ENCODE measurements at places on chromosomes 1 and 21.

GRCh38 chr1:85048296-85049064 is at the start of gene MCOLN3:
Gene MCOLN3 (minus strand): TSS chr1:85048500. CDS start chr1:85045360, 3,140 bp downstream.
- no peak for DNase-seq

GRCh38 chr1:181141431-181141910 is 53.0 kb downstream of the IER5 start:
- no peak for DNase-seq

DNA sequence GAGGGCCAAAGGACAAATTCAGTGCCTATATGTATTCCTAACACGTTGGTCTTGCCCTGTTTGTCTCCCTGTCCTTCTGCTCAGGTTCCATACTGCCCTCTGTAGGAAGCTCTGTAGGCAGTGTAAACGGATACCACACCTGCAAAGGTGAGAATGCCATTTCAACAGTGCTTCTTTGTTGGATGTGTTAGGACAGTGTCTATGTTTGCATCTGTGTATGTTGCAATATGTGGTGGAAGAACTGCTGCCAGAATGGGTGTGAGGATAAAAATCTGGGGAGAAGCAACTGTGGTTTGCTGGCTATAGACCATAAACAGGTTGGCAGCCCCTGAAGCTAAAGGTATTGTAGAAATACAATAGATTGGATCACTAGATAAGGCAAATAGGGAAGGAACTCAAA is 113.1 kb upstream of the BMP8A start:
- DNase-seq = peak; percentile 89

DNA sequence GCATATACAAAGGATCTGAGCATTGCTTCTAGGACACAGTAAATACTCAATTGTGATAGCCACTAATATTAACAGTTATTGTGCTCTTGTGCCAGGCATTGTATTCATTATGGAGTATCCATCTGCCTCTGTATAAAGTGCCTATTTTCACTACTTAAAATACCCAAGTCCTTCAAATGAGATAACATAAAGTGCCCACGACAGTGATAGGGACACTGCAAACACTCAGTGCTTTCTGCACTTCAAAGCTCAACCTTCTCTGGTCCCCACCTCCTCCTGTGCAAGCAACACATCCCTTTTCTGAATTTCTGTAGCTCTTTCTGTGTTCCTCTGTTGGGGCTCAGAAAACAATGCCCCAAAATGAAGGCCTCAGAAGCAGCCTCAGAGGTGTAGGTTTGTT is 6.6 kb upstream of the DDAH1 start:
- no peak for DNase-seq

DNA sequence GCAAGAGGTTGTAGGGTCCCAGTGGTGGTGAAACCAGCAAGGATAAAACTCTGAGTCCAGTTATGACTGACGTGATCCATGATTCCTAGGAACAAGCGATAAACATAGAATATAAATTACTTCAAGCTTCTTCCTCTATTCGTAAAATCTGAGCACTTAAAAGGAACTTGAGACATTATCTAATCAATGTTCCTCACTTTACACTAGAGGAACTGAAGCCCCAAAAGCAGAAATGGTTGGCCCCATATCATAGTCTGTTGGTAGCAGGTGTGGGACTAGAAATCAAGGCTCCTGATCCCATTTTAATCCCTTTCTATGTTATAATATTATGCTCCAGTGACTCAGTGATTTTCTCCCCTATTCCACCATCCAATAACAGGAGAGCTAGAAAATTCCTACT is 21.9 kb upstream of the MNDA start:
- DNase-seq = no peak

GRCh38 chr1:109634771-109635750 is 15.4 kb downstream of the AMPD2 start:
- DNase-seq = no peak

- peak; percentile 64 for DNase-seq
Observed at GRCh38 chr1:241518476-241519307, 863 bp downstream of the FH start.

DNA sequence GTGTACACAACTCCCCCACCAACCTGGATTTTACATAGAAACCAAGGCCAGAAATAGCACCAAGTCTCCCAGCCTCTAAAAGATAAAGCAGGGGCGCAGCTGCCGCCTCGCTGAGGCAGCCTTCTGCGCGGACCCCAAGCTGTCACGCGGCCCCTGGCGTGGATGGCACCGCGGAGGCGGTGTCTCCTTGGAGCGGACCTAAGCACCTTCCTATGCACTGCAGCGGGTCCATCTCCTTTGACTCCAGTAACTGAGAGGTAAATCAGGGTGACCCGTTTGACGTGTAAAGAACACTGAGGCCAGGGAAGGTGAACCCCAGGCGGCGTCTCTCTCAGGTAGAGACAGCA is 17.0 kb downstream of the ZNF697 start:
- no peak for DNase-seq

- DNase-seq = no peak
Observed at GRCh38 chr1:82386365-82387011, 585.8 kb downstream of the ADGRL2 start.

DNA sequence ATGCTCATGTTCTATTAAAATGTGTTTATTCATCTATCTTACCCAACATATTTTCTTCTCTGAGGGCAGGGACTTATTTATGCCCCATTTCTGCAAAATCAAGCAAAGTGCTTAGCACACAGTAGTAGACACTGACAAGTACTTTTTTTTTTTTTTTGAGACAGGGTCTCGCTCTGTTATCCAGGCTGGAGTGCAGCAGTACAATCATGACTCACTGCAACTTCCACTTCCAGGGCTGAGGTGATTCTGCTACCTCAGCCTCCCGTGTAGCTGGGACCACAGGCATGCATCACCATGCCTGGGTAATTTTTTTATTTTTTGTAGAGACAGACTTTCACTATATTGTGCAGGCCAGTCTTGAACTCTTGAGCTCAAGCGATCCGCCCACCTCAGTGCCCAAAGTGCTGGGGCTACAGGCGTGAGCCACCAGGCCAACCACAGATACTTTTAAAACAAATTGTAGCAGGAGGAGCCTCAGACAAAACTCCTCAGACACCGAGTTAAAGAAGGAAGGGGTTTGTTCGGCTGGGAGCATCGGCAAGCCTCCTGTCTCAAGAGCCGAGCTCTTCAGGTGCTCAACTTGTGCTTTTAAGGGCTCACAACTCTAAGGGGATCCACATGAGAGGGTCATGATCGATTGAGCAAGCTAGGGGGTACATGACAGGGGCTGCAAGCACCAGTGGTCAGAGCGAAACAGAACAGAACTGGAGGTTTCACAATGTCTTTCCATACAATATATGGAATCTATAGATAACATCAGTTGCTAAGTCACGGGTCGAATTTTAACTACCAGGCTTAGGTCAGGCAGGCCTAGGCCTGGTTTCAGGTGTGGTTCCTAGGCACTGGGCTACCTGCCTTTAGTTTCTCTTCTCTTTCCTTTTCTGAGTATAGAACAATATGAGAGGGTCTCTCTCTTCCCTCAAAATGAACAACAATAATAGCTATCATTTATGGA is 5.7 kb upstream of the TMEM167B start:
- DNase-seq = no peak

DNA sequence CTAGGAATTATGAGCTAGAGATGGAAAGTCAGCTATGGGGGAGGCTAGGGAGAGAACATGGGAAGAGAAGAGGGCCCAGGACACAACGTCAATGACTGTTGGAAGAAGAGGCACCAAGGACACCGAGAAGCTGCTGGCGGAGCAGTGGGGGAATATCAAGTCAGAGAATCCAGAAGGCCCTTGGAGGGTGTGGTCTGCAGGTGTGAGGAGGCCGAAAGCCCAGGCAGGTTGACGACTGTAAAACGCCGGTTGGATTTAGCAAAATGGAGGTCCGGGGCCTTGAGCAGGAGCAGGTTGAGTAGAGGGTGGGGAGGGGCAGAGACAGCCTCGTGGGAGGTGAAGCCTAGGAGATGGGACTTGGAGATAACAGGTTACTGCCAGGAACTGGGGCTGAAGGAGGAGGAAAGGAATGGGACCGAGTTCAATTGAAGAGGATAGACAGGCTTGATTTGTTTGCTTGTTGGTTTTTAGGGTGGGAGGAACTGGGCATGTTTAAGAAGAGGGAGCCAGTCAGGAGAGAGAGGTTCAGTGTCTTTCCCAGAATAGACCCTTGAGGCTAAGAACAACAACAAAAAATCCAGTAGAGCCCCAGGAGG is 35.1 kb downstream of the EDN2 start:
- no peak for DNase-seq

DNA sequence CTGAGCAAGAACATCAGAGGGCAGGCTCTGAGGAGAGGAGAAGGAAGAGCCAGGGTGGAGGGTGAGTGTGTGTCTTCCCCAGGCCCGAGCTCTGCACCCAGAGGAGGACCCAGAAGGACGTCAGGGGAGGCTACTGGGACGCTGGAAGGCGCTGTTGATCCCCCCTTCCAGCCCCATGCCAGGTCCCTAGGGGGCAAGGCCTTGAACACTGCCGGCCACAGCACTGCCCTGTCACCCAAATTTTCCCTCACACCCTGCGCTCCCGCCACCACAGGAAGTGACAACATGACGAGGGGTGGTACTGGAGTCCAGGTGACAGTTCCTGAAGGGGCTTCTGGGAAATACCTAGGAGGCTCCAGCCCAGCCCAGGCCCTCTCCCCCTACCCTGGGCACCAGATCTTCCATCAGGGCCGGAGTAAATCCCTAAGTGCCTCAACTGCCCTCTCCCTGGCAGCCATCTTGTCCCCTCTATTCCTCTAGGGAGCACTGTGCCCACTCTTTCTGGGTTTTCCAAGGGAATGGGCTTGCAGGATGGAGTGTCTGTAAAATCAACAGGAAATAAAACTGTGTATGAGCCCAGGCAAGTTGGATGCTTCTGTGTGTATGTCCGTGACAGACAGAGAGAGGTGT is 17.1 kb downstream of the BCAN start:
- DNase-seq = no peak

- peak; percentile 66 for DNase-seq
Observed at GRCh38 chr1:63405021-63405420, 37.6 kb downstream of the ALG6 start.

DNA sequence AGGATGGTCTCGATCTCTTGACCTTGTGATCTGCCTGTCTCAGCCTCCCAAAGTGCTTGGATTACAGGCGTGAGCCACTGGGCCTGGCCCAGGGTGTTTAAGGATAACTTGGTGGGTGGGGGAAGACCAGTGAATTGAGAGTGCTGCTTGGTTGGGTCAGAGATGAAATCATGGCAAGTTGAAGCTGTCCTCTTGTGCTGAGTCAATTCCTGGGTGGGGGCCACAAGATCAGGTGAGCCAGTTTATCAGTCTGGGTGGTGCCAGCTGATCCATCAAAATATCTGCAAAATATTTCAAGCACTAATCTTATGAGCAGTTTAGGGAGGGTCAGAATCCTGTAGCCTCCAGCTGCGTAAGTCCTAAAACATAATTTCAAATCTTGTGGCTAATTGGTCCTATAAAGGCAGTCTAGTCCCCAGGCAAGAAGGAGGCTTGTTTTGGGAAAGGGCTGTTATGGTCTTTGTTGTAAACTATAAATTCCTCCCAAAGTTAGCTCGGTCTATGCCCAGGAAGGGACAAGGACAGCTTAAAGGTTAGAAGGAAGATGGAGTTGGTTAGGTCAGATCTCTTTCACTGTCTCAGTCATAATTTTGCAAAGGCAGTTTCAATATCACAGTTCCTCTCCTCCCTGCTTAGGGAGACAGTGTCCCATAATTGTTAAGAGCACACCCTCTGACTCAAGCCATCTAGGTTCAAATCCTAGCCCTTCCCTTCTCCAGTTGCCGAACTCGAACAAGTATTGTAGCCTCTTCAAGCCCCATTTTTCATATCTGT is 66.8 kb upstream of the BACH1 start:
- no peak for DNase-seq

DNA sequence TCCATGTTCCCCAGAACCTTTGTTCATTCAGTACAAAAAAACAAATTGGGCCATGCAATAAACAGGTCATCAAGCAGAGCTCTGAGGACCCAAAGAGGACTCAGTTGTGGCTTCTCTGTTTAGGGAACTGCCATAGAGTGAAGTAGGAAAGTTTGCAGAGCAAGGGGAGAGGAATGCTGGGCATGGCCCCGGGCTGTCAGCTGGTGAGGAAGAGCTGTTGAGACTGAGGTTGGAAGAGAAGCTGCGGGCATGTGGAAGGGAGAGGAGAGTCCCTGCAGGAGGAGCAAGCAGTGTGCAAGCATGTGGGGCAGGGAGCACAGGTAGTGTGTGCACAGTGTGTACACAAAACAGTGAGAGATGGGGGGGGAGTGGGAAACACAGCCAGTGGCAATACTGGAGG is 71.8 kb downstream of the NTPCR start:
- DNase-seq = no peak

GRCh38 chr1:61506944-61507500 is 217.9 kb downstream of the TM2D1 start:
- no peak for DNase-seq

DNA sequence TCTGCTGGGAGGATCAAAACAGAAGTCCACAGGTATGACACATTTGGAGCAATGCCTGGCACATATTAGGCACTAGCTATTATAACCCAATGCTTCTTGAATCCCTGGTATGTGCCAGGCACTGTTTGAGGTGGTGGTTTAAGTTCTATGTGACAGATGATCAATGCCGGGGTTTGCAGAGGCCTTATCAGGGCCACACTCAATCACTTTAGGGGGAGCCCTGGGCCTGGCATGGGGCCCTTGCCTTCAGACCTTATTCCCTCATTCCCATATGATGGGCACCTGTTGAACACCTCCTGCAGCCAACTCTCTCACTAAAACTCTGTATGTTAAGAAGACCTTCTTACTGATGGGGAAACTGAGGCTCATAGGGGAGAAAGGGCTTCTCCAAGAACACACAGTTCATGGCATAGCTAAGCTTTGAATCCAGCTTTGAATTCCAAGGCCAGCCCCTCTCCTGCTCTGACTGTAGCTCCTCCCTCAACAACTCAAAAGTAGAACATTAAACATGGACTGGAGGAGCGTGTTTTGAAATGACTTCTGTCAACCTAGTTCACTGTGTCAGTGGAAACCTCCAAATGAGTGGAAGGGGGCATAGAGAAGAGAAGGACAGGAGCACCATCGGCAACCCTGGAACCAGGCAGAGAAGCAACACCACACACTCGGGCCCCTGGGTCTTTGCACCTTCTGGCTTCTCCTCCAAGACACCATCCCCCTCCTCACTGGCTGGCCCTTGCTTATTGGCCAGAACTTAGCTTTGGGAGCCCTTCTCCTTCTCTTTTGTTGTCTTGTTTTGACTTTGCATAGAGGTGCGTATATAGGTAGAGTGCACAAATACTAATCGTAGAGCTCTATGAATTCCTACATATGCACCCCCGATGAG is 6.6 kb upstream of the IFFO2 start:
- no peak for DNase-seq

DNA sequence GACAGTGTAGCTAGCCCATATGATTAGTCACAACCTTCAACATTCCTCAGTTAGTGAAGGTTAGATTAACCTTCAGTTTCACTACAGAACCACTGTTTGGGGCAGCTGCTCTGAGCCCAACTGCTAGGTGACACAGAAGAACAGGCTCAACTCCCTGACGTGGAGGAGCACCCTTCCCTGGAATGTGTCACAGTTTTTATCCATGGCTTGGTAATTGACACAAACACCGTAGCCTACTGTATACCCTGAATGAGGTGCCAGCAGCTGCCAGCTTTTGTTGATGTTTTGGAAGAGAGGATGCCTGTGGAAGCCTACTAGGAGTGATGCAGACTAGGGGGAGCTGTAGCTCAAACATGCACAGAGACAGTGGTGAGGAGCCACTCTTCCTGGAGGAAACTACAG is 56.6 kb upstream of the CR2 start:
- DNase-seq = no peak

All from HT-29 (cell line).